ELF-1 (cell line): ENCODE measurements at places on chromosomes 12 and 14.

DNA sequence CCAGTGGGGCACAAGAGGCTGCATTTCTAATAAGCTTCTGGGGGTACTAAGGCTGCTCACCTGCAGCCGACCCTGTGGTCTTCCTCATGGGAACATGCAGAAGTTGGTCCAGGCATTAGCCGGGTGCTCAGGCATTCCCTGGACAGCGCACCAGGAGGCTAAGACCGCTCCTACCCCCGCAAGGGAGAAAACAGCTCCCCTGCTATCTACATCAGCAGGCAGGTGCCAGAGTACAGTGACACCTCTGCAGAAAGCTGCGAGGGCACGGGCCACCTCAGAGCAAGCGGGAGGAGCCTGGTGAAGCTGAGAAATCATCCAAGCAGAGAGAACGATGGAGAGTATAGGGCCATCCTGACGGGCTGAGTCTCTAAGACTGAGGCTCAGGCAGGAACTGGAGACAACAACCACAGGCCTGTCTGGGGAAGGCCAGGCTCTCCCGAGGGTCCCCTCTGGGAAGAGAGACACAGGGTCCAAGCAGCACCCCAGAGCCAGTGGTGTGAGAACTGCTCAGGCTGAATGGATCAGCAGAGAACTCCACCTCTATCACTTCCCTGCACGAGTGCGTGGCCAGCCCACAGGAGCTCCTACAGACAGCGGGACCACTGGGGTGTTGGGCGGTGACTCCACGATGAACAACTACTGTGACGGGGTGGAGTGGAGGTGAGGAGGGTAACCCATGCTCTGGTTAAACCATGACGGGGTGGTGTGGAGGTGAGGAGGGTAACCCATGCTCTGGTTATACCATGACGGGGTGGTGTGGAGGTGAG lies 62.1 kb downstream of the AMN start:
- DNase-seq: no peak

DNA sequence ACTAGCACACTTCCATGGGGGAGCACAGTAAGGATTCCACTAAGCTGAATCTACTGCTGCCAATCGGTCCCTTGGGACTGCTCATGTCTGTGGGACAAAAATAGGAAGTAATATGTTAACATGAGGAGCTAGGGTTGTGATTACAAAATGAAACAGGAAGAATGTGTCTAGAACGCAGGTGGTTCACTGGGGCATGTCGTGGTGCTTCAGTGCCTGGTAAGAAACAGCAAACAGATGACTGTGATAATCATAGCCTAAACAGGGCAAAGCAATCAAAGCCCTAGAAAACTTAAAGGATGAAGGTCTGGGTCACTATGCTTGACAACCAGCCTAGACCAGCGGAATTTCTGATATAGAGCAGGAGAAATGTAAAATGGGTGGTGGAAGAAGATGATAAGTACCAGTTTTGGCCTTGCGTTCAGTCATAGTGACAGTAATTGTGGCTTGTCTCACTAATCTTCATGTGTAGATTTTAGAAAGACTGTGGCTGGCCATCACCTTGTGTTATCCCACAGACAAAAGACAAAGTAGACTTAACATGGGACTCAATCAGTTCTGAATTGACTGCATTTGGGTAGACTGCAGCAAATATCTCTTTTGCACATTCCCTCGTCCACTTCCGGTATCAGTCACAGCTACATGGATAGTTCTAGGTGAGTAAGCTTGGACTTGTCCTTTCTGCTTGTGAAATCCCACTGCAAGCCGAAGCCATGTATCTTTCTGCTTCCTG lies 51.4 kb downstream of the WASHC3 start:
- no peak for DNase-seq

- no peak for DNase-seq
Observed at GRCh38 chr14:30608533-30609006, 13.5 kb upstream of the SCFD1 start.

GRCh38 chr12:63085120-63085519 lies 65.9 kb downstream of the AVPR1A start:
- DNase-seq: no peak

DNA sequence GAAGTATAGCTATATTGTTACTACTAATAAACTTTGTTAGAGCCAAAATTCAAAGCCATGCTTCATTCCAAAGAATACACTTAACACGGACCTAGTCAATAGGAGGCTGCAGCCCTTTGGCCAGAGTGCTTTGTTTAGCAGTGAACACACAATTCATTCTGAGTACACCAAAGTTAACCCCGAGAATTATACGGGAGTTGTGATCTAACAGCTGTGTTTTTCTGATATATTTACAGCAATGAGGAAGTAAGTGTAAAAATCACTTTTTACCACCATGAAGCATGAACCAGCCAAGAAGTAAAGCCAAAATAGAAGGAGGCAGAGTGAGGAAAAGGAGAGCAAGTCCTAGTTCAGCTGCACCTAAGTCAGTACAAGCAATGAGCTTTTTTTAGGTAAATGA lies 156.8 kb upstream of the PDE3A start:
- no peak for DNase-seq

- no peak for DNase-seq
Observed at GRCh38 chr14:85042301-85042700, 487.6 kb upstream of the FLRT2 start.
